ENCODE measurements at places on chromosomes 7 and 10.

GRCh38 chr10:36662571-36662970 lies 462.8 kb upstream of the ANKRD30A start:
- DNase-seq = no peak

GRCh38 chr7:108488768-108489538 lies 32.7 kb upstream of the NRCAM start:
- no peak for DNase-seq

GRCh38 chr7:134458341-134458805 lies 527 bp downstream of the AKR1B1 start:
- peak; percentile 5 for DNase-seq

- no peak for DNase-seq
Observed at GRCh38 chr7:45711161-45711490, 137.0 kb downstream of the ADCY1 start.

GRCh38 chr10:80064120-80064886 lies 14.2 kb upstream of the TMEM254 start:
- no peak for DNase-seq
